Stimulated activated CD8-positive, alpha-beta memory T cell treated with anti-CD3 and anti-CD28 coated beads, Interleukin-4, amount 100 ng/mL, for 1 hour (primary cell): ENCODE measurements at places on chromosomes 3 and 15.
A peak's percentile ranks its signal among the peaks of the same experiment; 100 is the strongest.

DNA sequence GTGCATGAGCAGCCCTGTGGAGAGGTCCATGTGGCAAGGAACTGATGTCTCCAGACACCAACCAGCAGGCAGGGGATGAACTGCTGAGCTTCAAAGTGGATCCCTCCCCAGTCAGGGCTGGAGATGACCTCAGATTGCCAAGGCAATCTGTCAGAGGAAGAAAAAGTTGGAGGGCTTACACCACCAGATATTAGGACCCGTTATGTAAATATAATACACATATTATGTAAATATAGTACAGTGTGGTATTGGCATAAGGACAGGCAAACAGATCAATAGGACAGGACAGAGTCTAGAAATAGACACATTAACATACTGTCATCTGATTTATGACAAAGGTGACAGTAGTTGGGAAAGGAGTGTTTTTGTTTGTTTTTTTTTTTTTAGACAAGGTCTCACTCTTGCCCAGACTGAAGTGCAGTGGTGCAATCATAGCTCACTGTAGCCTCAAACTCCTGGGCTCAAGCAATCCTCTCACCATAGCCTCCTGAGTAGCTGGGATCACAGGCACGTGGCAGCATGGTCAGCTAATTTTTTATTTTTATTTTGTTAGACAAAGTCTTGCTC lies 18.0 kb upstream of the RAB7A start:
- DNase-seq = no peak

- no peak for DNase-seq
Observed at GRCh38 chr15:62301993-62302675, 137.0 kb upstream of the C2CD4B start.

DNA sequence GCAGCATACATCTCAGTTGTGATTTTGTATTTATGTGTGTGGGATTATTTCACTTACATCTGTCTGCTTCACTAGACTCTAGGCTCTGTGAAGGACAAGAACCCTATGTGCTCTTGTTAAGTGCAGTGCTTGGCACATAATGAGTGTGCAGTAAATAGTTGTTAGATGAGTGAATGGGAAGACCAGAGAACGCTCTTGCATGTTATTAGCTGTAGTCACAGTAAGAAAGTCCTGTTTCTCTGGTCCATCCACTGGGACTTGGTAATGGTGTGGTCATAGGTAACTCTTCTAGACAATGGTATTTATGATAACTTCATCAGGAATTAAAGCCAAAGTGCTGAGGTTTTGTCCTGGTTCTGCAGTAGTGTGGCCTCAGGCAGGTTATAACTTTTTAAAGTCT lies 1.4 kb upstream of the AQP9 start:
- no peak for DNase-seq

DNA sequence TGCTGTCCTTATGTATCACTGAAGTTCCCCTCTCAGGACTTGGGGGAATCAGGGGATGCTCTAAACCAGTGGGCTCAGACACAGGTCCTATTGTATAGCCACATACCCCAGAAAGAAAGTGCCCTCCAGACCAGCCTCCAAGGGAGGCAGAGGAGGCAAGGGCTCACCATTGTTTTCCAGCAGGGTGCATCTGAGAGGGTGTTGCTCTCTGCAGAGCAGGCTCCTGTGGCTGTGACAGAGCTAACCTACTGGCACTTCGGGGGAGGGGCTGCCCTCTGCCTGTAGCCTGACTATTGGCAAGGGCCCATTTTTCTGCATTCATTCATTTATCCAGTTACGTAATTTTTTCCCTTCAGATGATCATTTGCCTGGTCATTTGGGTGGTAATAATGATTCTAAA lies 39.9 kb downstream of the EEFSEC start:
- DNase-seq = no peak

GRCh38 chr3:58063022-58063815 lies 55.0 kb downstream of the FLNB start:
- no peak for DNase-seq

- DNase-seq = no peak
Observed at GRCh38 chr3:148214705-148215104, 483.0 kb upstream of the AGTR1 start.

- DNase-seq = no peak
Observed at GRCh38 chr3:135965129-135965505, 411 bp upstream of the PPP2R3A start.

- no peak for DNase-seq
Observed at GRCh38 chr3:60931452-60931851, 319.8 kb downstream of the FHIT start.

DNA sequence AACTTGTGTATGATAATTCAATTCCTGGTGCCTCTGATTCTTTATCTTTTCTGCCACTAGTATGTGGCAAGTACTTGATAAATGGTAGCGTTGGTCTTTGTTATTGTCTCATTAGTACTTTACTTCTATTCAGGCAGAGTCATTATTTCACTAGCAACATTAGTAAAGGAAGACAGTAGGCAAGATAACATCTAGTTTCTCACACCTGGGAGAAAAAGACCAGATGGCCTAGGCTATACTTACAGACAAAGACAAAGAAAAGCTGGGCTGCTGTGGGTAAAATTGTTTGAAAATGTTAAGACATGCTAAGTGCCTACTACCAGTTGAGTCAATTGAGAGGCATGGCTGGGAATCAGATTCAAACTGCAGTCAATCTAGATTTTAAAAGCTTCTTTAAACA lies 198.7 kb upstream of the CMC1 start:
- no peak for DNase-seq

- DNase-seq = no peak
Observed at GRCh38 chr15:89457086-89457485, 39.3 kb downstream of the RHCG start.

DNA sequence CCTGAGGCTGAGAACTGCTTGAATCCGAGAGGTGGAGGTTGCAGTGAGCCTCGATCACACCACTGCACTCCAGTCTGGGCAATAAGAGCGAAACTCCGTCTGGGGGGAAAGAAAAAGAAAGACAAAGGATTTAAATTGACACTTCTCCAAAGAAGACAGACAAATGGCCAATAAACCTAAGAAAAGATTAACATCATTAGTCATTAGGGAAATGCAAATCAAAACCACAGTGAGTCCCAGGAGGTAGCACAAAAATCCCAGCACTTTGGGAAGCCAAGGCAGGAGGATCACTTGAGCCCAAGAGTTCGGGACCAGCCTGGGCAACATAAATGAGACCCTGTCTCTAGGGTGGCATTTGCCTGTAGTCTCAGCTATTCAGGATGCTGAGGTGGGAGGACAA lies 12.6 kb downstream of the CLPX start:
- no peak for DNase-seq

- peak; percentile 51 for DNase-seq
Observed at GRCh38 chr3:50503504-50504342, at the start of gene CACNA2D2. CACNA2D2 (minus strand) TSS chr3:50503634; CDS start chr3:50503423, 211 bp downstream.

DNA sequence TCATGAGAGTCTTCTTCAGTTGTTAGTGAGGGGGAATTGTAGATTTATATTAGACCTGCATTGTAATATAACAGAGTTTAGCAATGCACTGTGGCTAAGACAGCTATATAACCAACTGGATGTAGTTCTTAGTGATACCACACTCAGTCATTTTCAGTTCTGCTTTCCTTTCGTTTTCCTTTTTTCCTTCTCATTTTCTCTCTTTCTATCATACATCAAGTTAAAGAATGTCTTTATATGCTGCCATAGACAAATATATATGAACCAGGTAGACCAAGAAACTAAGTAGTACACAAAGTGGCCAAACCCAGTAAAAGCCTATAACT lies 43.7 kb upstream of the CD47 start:
- no peak for DNase-seq

- no peak for DNase-seq
Observed at GRCh38 chr3:66398228-66399025, 102.4 kb downstream of the LRIG1 start.

DNA sequence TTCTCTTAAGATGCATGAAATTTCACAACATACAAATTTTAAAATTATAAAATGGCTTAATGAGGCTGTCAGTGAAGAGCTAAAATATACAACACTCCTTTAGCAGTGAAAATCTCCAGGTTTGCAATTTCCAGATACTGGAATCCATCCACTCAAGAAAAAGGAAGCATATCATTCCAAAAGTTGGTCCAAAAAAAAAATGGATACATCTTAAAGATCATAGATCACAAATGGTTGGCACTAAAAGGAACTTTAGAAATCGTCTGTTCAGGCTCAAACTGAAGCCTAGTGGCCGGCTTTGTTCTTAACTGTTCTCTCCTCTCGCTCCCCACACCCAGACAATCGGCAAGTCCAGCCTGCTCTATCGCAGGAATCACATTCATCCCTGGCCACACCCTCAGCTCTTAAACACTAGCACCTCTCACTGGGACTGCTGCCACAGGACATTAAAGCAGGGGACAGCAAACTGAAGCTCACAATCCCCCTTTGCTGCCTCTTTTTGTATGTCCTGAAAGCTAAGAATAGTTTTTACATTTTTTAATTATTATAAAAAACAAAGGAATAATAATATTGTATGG lies 130.3 kb upstream of the CDIN1 start:
- DNase-seq = no peak

GRCh38 chr15:85607141-85607806 lies 187.5 kb downstream of the KLHL25 start:
- no peak for DNase-seq

DNA sequence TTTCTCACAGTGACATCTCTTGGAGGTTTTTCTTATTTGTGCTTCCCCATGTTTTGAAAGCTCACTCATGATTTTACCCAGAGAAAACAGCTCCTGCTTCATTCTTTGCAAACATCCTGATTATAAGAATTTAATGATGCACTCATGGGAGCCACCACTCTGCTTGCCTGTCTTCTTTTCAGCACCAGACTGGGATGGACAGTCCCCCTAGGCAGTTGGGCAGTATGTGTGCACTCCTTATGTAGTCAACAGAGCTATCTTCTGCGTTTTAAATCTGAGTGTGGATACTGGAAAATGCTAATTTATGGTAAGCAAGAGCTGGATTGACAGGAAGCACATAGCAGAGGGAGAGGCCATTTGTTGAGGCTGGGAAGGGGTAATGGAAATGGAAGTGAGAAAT lies 276.1 kb downstream of the AGBL1 start:
- no peak for DNase-seq

- no peak for DNase-seq
Observed at GRCh38 chr3:196736670-196737374, 2.8 kb upstream of the PAK2 start.

DNA sequence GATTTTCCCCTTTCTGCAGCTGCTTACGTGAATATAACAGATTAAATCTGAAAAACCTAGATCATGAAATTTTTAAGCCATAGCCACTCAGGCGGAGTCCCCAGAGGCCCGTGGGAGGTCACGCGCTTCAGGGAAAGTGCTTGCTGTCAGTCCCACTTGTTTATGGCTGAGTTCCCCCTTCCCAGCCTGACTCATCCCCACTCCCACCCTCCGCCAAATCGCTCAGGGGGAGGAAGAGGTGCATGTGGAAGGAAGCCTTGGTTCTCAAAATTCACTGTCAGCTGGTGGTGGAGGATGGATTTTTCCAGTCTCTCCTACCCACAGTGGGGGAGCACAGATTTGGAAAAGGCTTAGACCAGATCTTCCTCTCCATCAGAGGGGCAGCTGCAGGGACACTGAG lies 67.4 kb downstream of the CORO2B start:
- DNase-seq = no peak

GRCh38 chr15:57708047-57708446 lies 1.5 kb downstream of the POLR2M start:
- no peak for DNase-seq

GRCh38 chr3:140251678-140252077 lies 316.7 kb downstream of the CLSTN2 start:
- DNase-seq = no peak

- DNase-seq = no peak
Observed at GRCh38 chr3:189724356-189724755, 93.2 kb downstream of the TP63 start.

DNA sequence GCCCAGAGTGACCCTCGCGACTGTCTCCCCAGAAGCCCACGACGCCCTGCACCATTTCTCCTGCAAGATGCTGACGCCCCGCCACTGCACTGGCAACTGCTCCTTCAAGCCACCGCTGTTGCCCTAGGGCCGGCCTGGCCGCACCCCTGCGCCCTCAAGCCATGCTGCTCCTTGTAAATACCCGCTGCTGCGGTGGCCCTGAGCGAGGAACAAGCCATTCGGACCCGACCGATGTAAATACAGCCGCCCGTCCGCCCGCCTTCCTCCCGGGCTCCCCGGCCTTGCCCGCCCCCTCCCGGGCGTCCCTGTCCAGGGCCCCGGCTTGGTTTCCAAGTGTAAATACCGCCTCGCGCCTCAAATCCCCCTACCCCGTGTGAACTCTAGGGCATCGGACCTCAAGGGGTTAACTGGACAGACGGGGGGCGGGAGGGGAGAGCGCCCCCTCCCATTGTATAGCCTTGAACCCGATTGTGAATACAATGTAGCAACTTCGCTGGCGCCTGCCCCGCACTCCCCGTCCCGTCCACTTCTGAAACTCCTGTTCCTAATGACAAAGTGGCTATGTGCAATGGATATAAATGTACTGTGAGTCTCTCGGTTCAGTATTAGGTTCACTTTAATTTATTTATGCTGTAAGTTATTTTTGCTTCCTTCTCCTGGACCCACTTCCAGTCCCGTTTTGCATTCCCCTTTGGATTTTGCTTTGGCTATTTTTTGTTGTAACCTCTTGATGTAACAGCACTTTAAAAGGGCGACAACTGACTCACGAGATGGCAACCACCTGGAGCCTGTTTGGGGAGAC lies 5.9 kb downstream of the RNU6-1 start:
- no peak for DNase-seq

DNA sequence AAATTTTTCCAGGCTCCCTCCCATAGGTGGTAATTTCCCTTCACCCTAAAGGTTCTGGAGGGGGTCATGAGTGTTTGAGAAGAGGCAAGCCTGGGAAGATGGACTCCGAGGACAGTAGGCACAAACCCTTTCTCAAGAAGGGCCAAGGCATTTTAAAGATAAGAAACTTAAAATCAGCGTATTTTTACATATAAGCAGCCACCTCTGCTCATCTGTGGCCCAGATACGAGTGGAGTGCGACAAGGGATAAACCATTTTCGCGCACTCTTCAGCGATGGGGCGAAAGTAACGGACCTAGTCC lies 539 bp downstream of the RASSF1 start:
- no peak for DNase-seq

- no peak for DNase-seq
Observed at GRCh38 chr15:28086175-28086703, 12.9 kb downstream of the OCA2 start.

- no peak for DNase-seq
Observed at GRCh38 chr15:31277335-31278060, 49.1 kb upstream of the KLF13 start.
